Foreskin keratinocyte (primary cell): ENCODE measurements at places on chromosomes 7 and 10.

- DNase-seq = no peak
Measured at GRCh38 chr7:77833136-77833535, 34.6 kb downstream of the PHTF2 start.

DNA sequence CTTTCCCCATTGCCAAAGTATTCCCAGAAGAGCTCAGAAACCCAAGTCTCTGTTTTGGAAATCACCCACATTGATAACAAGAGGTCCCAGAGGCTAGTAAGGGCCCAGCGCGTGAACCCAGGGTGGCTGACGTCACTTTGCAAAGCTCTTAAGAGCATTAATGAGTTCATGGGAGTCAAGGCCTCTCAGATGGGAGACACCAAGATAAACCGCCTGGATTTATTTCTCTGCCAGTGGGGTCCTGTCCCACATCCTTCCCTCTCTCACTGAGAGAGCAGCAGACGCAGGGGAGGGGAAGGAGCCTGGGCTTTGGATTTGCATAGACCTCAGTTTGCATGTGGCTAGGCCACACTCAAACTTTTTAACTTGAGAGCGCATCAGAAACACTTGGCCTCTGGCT lies 184.8 kb upstream of the PDE1C start:
- no peak for DNase-seq

- no peak for DNase-seq
Measured at GRCh38 chr10:121375172-121375571, 223.1 kb downstream of the FGFR2 start.

DNA sequence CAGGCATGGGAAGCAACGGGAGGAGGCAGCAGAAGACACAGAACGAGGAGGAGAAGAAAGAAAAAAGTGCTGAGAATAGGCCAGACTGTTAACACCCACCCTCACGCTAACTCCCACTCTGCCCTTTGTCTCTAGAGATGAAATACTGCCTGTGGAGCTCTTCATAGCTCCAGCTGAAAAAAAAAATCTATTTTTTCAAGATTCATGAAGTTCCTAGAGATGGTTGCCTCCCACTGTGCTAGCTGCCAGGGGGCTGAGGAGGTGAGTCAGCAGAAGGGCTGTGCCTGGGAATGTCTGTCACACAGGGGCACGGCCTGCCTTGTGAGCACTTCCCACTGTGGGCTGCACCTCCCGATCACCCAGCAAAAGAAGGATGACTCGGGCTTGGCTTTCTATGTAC lies 144.5 kb downstream of the RNF216 start:
- no peak for DNase-seq

DNA sequence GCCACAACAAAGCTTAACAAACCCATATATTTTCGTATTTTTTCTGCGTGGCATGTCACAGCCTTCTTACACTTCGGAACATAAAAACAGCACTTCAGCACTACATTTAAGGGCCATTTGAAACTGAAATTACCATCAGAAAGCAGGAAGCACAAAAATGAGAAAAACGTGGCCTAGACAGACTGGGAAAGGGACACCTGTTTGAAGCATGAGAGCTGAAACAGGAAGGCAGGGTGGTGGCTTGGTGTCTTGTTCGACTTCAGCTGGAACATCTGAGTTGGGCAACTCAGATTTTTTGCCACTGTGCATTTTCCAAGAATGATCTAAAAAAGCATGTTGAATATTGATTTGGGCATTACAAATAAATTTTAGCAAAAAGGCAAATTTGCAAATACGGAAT lies 243.2 kb downstream of the ELMO1 start:
- DNase-seq = no peak

GRCh38 chr7:1176891-1177373 lies 16.9 kb upstream of the ZFAND2A start:
- DNase-seq = peak; percentile 32

- DNase-seq = no peak
Measured at GRCh38 chr7:102841290-102841689, 71.5 kb upstream of the LRRC17 start.

DNA sequence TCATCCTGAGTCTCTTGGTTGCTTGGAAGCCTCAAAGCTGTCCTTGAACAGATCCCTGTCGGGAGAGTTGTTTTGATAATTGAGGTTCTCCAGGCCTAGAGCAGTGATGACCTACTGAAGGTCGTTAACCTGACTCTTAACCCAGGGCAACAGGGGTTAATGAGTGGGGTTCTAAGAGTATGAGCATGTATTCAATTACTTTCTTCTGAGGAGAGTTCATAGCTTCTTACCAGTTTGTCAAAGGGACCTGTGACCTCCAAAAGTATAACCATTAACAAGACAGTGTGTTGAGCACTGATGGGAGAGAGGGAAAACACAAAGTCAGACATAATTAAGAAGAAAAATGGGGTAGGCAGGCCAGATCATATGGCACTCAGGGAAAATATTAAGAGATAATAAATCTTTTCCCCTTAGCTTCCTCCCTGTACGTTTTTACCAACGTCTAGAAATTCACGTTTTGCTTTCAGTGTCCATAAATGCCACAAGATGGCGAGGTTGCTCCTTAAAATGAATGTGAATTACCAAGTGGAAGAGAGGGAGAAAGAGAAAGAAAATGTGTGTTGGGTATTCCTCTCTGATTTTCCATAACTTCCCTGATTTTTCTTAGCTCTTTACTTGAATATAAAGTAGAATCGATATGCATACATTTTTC lies 97.6 kb downstream of the SUGCT start:
- peak; percentile 54 for DNase-seq

DNA sequence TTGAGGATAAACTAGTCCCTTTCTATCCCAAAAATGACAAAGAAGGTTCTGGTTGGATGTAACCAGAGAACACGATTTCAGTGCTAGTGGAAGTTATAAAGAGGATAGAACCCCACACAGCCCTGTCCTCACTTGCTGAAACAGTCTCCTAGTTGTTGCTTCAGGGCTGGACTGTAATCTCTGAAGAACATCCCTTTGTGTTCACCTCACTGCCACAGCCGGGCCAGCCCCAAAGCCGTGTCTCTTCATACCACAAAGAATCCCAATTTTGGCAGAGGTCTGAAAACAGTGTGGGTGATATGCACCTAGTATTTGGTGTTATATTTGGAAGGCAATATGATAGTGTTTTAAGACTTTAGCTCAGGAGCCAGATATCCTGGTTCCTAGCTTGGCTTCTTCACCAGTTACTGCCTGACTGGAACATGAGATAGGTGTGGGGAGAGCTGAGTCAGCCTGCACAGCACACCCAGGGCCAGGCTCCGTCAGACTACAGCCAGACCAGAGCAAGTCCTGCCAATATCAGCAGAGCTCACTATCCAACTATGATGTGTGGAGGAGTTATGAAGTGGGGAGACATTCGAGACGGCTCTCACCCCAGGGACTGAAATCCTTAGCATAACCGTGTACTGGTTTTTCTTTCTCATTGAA lies 21.2 kb downstream of the CYP3A4 start:
- DNase-seq = peak; percentile 46

DNA sequence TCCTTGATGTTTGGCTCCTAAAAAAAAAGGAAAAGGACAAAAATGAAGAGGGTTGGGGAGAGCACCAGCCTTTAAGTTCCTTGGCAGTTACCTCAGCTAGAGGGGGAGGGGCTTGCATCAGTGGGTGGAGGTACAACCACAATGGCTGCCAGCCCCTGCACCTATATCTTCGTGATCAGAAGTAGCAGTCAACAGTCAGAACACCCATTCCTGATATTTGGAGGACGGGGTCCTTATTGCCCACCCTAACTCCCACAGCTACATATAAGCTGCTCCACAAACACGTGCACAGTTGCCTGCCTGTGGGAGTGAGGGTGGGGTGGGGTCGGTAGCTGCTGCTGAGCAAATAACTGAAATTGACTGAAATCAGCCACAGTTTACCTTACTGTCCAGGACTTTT lies 26.2 kb downstream of the C1GALT1 start:
- DNase-seq = no peak

- DNase-seq = no peak
Measured at GRCh38 chr7:130926001-130926691, 192.1 kb upstream of the KLF14 start.

- DNase-seq = no peak
Measured at GRCh38 chr7:21338728-21339164, 89.1 kb upstream of the SP4 start.

DNA sequence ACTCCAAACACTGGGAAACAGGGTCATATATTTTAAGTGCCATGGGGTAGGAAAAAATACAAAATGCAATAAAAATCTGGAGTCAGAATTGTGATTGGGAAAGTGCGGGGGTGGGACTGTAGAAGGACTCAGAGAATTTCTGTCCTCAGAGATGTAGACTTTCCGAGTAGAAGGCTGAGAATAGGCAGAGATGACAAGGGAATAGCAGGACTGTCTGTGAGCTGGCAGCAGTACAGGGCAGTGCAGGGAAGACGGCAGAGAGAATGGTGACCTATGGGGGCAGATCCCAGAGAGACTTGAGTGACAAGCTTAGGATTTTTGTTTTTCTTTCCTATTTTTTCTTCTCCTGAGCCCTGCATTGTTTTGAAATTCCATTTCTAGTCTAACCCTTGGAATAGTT lies 127.6 kb downstream of the SLC16A9 start:
- no peak for DNase-seq

DNA sequence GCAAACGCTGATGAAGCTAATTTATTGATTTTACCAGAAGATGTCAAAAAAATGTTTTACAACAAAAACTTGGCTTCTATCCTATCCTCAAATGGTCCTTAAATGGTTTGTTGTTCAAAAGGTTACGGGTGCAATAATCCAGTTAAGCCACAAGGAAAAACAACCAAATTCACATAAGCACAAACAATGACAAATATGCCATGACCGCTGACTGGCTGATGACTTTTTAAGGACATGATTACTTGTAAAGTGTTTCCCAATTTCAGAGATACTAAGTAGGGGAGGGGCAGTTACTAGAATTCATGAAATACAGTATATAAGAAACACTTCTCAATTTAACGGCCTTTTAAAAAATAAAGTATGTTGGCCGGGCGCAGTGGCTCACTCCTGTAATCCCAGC lies 28.8 kb downstream of the ABI1 start:
- no peak for DNase-seq
